ENCODE measurements at places on chromosomes 1 and 21.
A peak's percentile ranks its signal among the peaks of the same experiment; 100 is the strongest.

DNA sequence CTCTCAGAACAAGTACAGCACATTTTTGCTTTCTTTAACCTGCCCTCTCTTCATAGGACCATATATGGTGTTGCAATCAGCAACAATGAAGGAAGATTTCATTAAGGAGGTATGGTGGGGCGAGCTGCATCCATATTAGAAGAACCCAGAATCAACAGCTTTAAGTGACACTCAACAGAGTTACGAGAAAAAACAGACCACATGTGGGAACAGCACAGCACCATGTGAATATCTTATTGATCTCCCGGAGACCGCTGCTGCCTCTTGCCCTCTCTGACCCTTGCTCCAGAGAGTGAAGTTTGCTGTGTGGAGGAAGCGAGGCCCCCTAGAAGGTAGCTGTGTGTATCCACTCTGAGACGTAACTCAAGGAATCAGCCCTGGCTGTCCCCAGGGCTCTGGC, 12.9 kb downstream of the RAB42 start:
- DNase-seq, result no peak

- no peak for DNase-seq
These were observed 6.8 kb upstream of the BCAS2 start for GRCh38 chr1:114588196-114588689.

- DNase-seq, result no peak
These were observed 90.8 kb downstream of the LHX9 start for GRCh38 chr1:198007687-198008607.

GRCh38 chr1:224106568-224107281, 7.2 kb upstream of the FBXO28 start:
- DNase-seq, result no peak

DNA sequence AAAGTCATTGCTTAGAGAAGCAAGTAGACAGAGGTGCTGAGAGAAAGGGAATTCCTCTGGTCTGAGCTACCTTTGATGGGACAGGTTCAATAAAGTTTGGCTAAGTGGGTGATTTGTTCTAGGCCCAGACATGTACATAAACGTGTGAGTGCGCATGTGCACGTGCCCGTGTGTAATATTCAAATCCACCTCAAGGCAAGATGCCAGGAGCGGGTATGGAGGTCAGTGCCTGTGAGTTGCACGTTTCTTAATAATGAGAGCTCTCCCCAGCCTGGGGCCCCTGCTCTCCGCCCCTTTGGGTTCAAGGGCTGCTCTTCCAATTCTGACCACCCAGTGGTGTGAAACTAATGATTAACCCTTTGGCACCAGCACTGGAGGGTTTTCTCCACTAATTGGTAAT, 53.8 kb upstream of the LMO4 start:
- no peak for DNase-seq

- DNase-seq, result no peak
These were observed 5.5 kb downstream of the TLR5 start for GRCh38 chr1:223137455-223138085.

- DNase-seq, result no peak
These were observed 37.8 kb upstream of the TLR5 start for GRCh38 chr1:223180731-223181321.

GRCh38 chr1:207902566-207902965, 8.4 kb downstream of the CD34 start:
- no peak for DNase-seq

DNA sequence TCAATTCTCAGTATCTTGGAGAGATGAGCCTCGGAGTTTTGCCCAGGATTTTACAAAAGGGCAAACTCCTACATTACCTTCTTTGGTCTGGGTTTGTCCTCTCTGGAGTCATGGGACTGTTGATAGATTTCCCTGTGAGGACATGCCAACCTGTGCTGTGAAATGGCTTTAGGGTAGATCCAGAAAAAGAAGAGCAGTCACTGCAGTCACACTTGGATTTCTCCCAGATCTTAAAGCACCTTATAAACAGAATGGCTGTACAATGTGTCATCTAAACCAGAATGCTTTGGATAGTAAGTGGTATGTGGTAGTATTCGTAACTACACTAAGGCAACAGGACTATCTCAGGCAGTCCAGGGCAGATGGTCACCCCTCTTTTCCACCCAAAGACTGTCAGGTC, 1.9 kb upstream of the CSRP1 start:
- no peak for DNase-seq

- DNase-seq, result peak; percentile 7
These were observed 100.8 kb upstream of the SLC45A1 start for GRCh38 chr1:8217011-8217711.

GRCh38 chr1:66681686-66682085, 70.6 kb upstream of the DYNLT5 start:
- DNase-seq, result no peak

GRCh38 chr1:61253912-61254633, 171.7 kb downstream of the NFIA start:
- no peak for DNase-seq

- DNase-seq, result no peak
These were observed 74.5 kb downstream of the MRPS6 start for GRCh38 chr21:34147792-34148418.

DNA sequence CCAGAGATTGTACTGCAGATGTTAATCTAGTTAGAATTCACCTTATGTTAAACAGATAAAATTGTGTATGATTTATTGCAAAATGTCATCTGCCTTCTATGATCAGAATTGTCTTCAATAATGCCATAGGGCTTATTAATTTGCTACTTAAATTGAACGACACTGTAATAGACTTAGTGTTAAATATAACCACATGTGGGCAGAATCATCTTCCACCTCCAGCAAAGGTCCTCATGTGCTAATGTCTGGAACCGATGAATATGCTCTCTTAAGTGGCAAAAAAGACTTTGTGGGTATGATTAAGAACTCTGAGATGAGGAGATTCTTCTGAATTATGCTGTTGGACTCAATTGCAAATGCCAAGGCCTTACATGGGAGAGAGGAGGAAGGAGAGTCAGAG, 4.3 kb downstream of the OR2T11 start:
- no peak for DNase-seq

DNA sequence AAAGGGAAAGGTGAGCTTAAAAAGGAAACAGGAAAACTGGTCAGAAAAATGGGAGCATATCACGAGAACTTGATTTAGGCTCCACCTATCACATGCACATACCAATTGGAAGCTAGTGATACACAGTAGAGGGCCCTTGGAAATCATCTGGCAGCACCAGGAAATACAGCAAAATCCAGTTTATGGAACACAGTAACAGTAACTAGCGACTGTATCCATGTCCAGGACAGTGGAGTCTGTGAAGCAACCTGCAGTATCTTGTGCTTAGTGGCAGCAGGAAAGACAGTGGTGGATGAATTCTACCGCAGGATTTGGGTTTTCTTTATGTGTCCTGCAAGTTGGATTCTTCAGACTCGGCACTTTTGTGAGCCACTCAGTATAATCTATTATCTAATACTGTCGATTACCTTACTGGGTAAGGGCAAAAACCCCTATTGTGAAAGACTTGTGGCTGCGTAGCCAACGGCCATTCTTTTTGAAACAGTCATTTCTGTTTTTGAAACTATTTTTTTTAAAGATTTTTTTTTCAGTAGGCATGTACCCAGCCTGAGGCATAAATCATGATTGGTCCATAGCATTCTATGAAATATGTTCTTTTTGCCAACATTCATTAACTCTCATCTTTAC, 1.6 kb upstream of the KDM4A start:
- DNase-seq, result no peak

DNA sequence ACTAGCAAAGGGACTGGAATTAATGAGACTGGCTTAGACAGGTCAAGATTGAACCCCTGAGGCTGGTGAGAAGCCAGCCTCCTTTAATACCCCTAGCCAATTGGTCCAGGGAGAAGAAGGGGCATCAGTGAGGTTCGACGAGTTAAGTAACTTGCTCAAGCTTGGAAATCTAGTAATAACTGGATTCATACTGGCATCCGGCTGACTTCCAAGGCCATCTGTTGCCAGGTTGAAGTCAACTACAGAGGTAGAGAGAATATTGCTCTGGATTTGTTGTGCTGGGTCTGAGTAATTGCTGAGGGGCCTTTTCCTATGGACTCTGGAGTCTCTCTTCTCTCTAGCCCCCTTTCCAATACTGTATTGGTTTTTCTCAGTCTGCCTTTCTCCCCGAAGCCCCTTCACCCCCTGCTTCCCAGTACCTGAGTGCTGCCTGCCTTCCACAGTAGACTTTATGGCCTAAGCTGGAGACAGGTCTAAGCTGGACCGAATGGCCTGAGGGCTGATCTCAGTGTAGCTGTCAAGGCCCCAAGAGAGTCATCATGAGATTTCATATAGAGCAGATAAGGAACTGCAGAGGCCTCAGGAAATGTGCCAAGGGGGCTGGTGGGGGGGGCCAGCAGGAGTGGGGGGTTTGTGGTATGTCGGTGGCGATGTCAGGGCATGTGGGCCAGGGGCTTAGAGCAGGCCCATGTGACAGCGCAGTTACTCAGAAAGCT, 42.4 kb upstream of the IL19 start:
- no peak for DNase-seq
